ENCODE measurements at places on chromosomes 2 and 18.
A peak's percentile ranks its signal among the peaks of the same experiment; 100 is the strongest.

DNA sequence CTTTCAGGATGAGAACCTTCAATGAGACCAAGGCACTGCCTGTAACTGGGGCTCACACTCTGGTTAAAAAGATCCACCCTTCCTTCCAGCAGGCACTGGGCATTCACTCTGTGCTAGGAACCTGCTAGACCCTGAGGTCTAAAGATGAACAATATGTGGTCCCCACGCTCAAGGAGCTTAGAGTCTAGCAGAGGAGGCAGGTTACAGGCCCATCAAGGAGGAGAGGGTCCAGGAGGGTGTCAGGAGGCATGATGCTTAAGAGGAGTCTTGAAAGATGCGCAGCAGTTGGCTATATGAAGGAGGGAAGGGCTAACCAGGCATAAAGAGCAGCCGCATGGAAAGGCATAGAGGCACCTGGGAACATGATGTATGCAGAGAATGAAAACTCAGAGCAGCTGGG, 4.5 kb downstream of the ANKRD53 start:
- DNase-seq: no peak

- DNase-seq: no peak
Measured at GRCh38 chr18:46297124-46297523, 192.9 kb downstream of the HAUS1 start.

- no peak for DNase-seq
Measured at GRCh38 chr2:85413592-85414420, 3.6 kb upstream of the CAPG start.

DNA sequence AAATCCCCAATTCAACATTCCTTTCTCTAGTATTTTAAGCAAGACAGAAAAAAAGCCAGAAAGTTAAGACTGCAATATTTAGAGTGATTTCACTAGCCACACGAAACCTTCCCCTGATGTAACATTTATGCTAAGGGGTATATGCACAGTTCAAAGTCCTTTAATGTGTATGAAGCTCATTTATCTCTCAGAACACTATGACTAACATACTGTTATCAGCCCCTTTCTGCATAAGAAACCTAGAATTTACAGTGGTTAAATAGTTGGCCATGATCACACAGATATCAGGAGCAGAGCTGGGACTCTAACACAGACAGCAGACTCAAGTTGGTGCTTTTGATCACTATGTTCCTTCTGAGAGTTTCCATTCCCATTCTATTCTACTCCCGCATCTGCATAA, 185.5 kb downstream of the CDH2 start:
- DNase-seq: no peak

GRCh38 chr2:136448986-136449780, 316.2 kb upstream of the THSD7B start:
- DNase-seq: no peak

- peak; percentile 97 for DNase-seq
Measured at GRCh38 chr18:42614619-42615293, 500.7 kb downstream of the RIT2 start.

DNA sequence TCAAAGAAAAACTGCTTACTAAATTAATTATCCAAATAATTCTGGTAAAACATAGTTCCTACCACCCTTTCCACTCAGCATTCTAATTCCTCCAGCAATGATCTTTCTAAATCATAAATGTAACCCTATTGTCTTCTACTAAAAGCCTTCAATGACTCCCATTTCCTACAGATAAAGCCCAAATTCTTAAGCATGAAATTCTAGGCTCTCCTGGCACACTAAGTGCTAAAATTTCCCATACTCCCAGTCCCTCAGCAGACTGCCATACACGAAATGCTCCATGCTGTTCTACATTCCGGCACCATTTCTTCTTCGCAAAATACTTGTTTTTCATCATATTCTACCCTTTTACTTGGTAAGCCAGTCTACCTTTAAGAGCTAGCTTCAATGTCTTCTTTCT, 96.9 kb downstream of the CHN1 start:
- no peak for DNase-seq

DNA sequence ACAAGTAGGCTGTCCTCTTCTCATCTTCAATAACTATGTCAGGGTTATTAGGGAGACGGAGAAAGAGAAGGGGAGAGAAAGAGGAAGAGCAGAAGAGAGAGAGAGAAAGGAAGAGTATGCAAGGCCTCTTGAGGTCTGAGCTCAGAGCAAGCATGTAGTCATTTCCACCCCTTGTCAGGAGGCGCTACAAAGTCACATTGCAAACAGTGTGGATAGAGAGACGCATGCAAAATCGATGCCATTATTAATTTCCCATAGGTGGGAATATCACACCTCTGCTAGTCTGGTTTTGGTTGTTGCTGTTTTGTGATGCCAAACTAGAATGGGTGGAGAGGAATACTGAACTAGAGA, 24.2 kb upstream of the SERPINE2 start:
- no peak for DNase-seq

DNA sequence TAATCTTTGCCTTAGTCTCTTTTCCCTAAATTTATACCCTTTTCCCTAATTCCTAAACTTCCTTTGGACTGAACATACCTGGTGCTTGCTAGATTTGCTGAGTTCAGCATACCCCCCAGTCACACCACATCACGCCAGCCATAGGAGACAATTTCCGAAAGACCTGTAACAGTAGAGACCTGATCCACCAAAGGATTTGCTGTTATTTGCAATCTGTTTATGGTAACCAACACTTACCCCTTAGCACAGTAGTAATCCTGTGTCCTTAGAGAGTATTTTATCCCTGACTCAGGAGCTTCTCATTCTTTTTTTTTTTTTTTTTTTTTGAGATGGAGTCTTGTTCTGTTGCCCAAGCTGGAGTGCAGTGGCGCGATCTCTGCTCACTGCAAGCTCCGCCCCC, 8.6 kb downstream of the PSMG2 start:
- no peak for DNase-seq

DNA sequence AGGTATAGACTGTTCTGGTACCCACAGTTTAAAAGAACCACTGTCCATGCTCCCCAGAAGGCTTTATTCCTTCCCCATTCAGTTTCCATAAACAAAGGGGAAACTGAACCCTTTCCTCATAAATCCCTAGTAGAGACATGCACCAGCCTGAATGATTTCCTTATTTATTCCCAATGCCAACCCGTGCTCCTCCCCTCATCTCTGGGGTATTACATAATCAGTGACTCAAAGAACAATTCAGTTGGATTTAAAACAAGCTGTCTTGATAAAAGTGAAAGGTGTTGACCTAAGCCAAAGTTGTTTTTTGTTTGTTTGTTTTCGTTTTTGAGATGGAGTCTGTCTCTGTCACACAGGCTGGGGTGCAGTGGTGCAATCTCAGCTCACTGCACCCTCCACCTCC, 418.5 kb upstream of the CNTNAP5 start:
- DNase-seq: no peak

- no peak for DNase-seq
Measured at GRCh38 chr2:29485631-29486030, 370.4 kb downstream of the CLIP4 start.

GRCh38 chr2:105665480-105665879, 79.2 kb upstream of the NCK2 start:
- DNase-seq: no peak

GRCh38 chr18:57583297-57583835, 3.1 kb downstream of the FECH start:
- DNase-seq: no peak

DNA sequence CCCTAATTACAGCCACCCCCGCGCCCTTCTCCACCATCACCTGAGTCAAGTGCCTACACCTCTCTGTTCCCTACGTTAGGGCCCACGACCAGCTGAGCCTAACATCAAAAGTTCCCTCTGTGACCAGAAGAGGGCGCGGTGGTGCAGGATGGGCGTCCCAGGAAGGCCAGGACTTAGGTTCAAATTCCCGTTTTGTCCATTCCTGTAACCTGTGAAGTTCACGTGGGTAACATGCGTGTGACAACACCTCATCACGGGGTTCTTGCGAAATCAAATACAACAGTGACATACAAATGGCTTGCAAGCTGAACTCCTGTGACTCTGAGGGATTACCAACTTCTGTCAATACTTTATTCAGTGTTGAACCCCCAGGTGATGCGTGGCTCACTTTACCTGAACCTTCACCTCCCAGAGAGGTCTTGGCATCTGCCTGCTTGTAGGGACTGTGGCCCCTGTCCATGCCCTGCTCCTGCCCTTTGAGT, 207.9 kb downstream of the ARL4C start:
- DNase-seq: peak; percentile 58

DNA sequence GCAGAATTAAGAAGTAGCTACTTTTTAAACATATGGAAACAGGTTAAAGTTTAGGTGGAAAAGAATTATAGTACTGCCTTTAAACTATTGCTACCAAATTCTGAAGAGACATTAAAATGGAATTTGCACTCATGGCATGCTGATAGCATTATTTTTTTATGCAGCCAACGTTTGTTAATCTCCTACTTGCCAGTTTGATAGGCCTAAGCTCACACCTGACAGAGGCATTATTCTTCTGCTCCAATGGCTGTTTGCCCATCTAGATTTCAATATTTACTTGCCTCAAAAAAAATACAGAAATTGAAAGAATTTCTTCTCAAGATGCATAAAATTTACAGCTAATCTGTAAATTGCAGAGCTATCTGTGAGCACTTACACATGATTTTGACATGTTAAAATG, 849.6 kb downstream of the CNTNAP5 start:
- no peak for DNase-seq

GRCh38 chr2:15160201-15160991, 400.7 kb downstream of the NBAS start:
- no peak for DNase-seq

GRCh38 chr2:134715932-134716643, 2.7 kb downstream of the TMEM163 start:
- no peak for DNase-seq

- no peak for DNase-seq
Measured at GRCh38 chr2:151306621-151307020, 17.2 kb upstream of the NMI start.

DNA sequence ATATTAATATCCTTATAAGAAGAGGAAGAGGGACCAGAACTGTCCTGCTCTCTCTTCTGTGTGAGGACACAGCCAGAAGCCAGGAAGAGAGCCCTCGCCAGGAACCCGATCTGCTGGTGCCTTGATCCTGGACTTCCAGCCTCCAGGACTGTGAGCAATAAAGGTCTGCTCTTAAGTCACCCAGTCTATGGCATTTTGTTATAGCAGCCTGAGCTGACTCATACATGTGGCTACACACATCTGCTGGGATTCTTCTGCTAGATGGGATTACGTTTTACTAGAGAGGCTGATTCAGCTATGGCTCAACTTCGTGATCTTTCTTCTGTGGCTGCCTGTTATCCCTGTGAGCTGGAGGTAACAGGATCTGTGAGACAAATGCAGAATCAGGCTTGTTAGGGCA, 29.6 kb downstream of the ARL4C start:
- DNase-seq: no peak

DNA sequence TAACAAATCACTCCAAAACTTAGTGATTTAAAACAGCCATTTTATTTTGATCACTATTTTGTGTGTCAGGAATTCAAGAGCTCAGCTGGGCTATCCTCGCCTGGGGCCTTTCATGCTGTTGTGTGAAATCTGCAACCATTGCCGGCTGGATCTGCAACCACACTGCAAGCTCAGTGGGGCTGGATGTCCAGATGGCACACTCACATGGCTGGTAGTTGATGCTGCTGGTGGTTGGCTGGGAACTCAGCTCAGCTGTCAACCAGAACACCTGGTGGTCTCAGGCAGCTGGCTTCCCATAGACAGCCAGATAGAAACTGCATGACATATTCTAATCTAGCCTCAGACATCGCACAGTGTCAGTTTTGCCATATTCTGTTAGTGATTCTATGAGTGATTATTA, 30.6 kb upstream of the AP1S3 start:
- peak; percentile 96 for DNase-seq

GRCh38 chr2:47310801-47311560, 92.0 kb upstream of the MSH2 start:
- DNase-seq: no peak

GRCh38 chr2:15941481-15941850, 1.1 kb downstream of the MYCN start:
- peak; percentile 50 for DNase-seq

- DNase-seq: no peak
Measured at GRCh38 chr2:12948231-12948960, 231.7 kb downstream of the TRIB2 start.

- no peak for DNase-seq
Measured at GRCh38 chr2:182887753-182888415, 21.4 kb upstream of the FRZB start.

DNA sequence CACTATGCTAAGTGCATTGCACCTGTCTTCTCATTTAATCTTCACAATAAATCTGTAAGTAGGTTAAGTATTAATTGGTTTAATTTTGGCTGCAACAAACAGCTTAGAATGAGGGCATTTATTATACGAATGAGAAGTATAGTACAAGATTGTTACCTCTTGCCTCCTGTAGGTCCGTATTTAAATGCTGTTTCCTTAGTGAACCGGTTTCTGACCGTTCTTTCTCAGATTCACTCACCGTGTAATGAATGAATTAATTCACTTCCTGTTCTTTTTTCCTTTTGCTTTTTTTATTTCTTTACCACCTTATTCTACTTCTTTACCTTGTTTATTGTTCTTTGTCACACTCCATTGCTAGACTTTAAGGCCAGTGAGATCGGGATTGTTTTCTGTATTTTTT, 153.8 kb upstream of the RASGRP3 start:
- DNase-seq: peak; percentile 30

GRCh38 chr2:235866373-235866772, 301.8 kb downstream of the GBX2 start:
- no peak for DNase-seq

- no peak for DNase-seq
Measured at GRCh38 chr2:179995741-179996515, 11.2 kb downstream of the CWC22 start.

- no peak for DNase-seq
Measured at GRCh38 chr2:147520817-147521216, 324.0 kb upstream of the ACVR2A start.

- peak; percentile 76 for DNase-seq
Measured at GRCh38 chr2:42095923-42096408, 48.1 kb downstream of the PKDCC start.

DNA sequence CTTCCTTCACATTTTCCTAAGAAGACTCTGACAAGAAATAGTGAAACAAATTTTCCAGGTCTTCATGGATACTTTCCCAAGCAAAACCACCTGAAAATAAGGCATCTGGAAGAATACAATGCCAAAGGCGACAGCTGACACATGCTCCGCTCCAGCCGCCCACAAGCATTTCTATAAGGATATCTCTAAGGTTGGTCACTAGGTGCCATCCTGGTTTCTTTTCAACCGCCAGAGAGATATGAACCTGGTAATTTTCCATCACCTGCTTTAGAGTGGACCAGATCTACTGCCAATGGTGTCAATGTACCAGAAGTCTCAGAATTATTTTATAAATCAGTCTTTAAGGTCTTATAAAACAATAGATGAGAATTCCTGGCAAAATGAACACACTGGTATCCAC, 97.2 kb downstream of the GAREM1 start:
- no peak for DNase-seq

GRCh38 chr18:45467945-45468344, 147.3 kb upstream of the SLC14A2 start:
- no peak for DNase-seq

GRCh38 chr18:10571537-10571936, 45.7 kb downstream of the NAPG start:
- no peak for DNase-seq
